ENCODE measurements at places on chromosomes 4 and X.

DNA sequence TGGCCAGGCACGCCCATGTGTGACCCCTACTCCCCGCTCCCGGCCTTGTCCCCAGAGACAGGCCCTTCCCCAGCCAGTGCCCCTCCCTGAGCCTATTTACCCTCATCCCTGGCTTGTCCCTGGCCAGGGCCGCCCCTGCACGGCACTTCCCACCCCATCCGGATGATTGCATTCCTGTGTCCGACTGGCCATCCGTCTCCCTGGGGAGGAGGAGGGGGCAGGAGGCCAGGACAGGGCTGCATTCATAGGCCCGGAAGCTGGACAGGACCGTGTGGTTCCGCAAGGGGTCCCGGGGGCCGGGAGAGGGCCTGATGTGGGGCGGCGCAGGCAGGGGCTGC is 22.8 kb downstream of the CTBP1 start:
- no peak for DNase-seq

- no peak for DNase-seq
These were observed 12.2 kb downstream of the RGS12 start for GRCh38 chr4:3304831-3305609.

- no peak for DNase-seq
These were observed 42.4 kb downstream of the MOSPD2 start for GRCh38 chrX:14915596-14915995.

DNA sequence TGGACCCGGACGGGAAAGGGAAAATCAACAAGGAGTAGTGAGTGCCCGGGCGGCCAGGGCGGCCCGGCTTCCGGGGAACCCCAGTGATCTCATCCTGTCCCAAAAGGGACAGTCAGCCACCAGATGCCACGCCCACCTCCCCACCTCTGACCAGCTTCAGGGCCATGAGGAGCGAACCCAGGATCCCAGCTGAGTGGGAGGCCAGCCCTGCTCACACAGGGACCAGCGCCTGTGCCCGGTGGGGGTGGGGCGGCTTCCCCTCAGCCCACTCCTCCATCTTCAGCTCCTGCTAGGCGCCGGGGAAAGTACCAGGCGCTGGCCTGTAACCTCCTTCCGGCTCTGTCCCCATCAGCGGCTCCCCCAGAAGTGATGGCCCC is 6.2 kb downstream of the MYL5 start:
- DNase-seq: no peak

- DNase-seq: no peak
These were observed 401.8 kb downstream of the RAPGEF2 start for GRCh38 chr4:159504684-159505083.

DNA sequence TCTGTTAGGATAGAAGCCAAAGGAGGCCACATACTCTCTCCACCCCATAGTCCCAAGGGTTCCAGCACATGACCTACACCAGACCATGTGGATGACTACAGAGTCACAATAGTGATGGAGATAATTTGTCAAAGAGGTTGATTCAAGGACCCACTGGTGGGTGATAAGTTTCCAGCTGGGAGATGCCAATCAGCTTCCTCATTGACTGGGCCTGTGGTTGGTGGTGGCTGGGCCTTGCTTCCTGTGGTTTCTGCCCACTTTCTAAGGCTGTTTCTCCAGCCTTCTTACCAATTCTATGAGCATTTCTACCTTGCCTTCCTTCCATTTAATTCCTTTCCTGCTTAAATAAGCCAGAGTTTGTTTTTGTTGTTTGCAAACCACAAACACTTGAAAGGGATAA is 95.5 kb upstream of the CPEB2 start:
- DNase-seq: no peak

- DNase-seq: no peak
These were observed 31.5 kb upstream of the KLHL2 start for GRCh38 chr4:165175879-165176278.

- DNase-seq: no peak
These were observed 71.8 kb downstream of the METTL14 start for GRCh38 chr4:118756958-118757357.

DNA sequence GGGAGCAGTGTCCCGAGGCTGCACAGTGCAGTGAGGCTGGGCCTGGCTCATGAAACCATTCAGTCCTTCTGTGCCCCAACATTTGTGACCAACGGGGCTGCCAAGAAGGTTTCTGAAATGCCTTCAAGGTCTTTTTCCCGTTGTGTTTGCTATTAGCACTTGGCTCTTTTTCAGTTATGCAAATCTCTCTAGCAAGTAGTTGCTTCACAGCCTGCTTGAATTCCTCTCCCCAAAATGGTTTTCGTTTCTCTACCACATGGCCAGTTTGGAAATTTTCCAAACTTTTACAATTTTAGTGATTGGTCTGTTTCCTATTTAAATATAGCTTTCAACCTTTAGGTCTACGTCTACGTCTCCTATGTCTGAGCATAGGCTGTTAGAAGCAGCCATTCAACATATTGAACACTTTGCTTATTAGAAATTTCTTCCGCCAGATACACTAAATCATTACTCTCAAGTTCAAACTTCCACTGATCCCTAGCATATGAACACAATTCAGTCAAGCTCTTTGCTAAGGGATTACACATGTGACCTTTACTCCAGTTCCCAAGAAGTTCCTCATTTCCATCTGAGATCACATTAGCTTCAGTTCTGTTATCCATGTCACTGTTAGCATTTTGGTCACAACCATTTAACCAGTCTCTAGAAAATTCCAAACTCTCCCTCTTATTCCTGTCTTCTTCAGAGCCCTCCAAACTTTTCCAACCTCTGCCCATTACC is 901.8 kb downstream of the GLUD2 start:
- no peak for DNase-seq

Measured in T-helper 22 cell (primary cell).